Activated CD4-positive, alpha-beta T cell treated with anti-CD3 and anti-CD28 coated beads, Interleukin-2, amount 10 ng/mL, durations not matched to agents 7 days and 5 days (primary cell): ENCODE measurements at places on chromosomes 3 and 15.

DNA sequence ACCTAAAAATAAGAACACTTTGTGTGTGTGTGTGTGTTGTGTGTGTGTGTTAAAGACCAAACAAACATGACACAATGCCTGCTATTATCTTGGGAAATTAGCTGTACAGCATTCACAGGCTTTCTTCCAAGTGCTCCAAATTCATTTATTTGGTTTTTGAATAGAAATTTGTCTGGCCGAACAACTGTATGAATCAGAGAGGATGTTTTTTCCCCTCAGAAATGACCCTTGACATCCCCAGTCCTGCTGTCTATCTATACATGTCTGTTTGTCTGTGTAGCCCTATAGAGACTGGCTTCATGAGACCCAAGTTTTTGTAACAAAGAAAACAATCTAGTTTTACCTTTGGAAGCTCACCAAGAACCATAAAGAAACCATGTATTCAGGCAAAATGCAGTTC lies 549.8 kb downstream of the NSUN3 start:
- H3K27ac ChIP-seq = no peak overlapping the region
- H3K27me3 ChIP-seq = no peaks in the 10 kb centered on the region
- H3K36me3 ChIP-seq = no peaks in the 10 kb centered on the region
- H3K4me1 ChIP-seq = no peaks in the 10 kb centered on the region

- H3K36me3 ChIP-seq = no peaks in the 10 kb centered on the region
- no peak overlapping the region for H3K27ac ChIP-seq
- H3K4me3 ChIP-seq = no peak overlapping the region
- DNase-seq = no peak
- H3K27me3 ChIP-seq = peaks cover 4% of the 10 kb centered on the region
Observed at GRCh38 chr15:59539799-59540198, 71.8 kb upstream of the GCNT3 start.

DNA sequence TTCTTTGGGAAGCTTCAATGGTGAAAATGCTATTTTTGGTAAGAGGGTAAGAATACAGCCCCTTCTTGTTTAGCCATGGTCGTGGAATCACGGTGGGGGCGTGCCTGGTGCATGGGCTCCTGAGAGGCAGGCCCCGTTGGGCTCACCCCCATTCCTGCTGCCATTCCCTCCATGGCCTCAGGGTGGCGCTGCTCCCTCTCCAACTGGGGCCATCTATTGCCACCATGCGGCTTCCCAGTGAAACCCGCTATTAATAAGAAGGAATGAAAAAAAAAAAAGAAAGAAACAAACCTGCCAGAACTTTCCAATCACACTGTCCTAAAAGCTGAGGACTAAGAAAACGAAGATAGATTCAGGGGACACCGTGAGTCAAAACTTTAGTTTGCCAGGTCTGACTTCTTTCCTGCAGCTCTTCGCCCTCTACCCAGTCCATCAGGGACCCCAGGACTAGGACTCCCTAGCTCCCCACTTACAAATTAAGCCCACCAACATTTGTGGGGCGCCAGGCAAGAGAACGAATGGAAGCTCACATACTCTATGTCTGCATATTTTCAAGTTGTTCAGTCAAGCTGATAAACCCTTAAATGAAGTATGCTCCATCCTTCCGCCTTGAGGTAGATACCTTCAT lies 30.6 kb upstream of the ABHD2 start:
- no peaks in the 10 kb centered on the region for H3K36me3 ChIP-seq
- peak; percentile 82 for DNase-seq
- H3K27me3 ChIP-seq = peaks cover 5% of the 10 kb centered on the region
- peaks cover 6% of the 10 kb centered on the region for H3K4me1 ChIP-seq

GRCh38 chr3:149077628-149078027 lies 8.7 kb downstream of the HLTF start:
- DNase-seq = no peak
- no peak overlapping the region for H3K4me3 ChIP-seq
- no peak overlapping the region for H3K27ac ChIP-seq
- H3K27me3 ChIP-seq = no peaks in the 10 kb centered on the region
- peaks cover 7% of the 10 kb centered on the region for H3K36me3 ChIP-seq

DNA sequence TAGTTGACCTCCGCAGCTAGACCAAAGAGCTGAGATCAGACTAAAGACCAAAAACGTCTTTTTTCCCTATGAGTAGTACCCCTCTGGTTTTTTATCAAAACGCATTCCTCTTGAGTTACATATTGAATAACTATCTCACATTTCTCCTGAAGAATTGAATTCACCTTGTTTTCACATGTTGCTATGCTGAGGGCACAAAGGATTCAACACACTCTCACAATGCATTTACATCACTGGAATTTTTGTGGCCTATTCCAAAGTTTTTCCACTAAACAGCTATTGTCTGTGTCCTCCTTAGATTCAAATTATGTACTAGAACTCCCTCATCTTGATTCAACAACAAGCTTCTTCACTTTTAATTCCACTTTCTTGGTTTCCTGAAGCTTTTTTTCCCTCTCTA lies 112.5 kb downstream of the RSL24D1 start:
- no peak overlapping the region for H3K27ac ChIP-seq
- H3K27me3 ChIP-seq = peaks cover 16% of the 10 kb centered on the region

DNA sequence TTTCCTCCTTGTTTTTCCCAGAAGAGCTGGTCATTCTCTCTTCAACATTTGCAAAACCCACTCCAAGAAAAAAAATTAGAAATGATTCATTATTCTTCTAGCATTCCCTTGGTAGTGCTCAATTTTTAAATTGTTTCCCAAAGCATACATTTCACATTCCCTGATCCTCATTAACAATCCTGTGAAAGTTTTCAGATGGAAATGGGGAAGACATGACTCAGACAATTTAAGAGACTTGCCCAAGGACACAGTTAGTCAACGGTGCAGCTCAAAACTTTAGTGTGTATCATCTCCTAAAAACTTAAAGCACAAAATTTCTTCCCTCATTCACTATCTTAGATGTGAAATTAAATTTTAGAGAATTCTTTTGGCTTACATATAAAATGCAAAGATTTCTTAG lies 17.1 kb upstream of the ABI3BP start:
- no peak overlapping the region for H3K4me3 ChIP-seq
- no peaks in the 10 kb centered on the region for H3K4me1 ChIP-seq
- no peak overlapping the region for H3K27ac ChIP-seq
- H3K36me3 ChIP-seq = no peaks in the 10 kb centered on the region

DNA sequence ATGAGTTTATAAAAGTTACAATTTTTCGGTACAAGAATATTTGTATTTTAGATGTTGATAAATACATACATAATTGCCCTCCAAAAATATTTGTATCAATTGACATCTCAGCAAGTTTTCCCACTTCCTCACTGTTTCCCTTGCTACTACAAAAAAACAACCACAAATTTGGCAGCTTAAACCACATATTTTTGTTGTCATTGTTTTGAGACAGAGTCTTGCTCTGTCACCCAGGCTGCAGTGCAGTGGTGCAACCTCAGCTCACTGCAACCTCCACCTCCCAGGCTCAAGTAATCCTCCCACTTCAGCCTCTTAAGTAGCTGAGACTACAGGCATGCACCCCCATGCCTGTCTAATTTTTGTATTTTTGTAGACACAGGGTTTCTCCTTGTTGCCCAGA lies 162.8 kb upstream of the RARB start:
- H3K27me3 ChIP-seq = no peaks in the 10 kb centered on the region
- H3K36me3 ChIP-seq = no peaks in the 10 kb centered on the region
- H3K27ac ChIP-seq = no peak overlapping the region
- H3K4me3 ChIP-seq = no peak overlapping the region
- no peak for DNase-seq
- H3K4me1 ChIP-seq = no peaks in the 10 kb centered on the region

- no peak overlapping the region for H3K27ac ChIP-seq
- DNase-seq = no peak
- H3K4me1 ChIP-seq = no peaks in the 10 kb centered on the region
Observed at GRCh38 chr3:130712718-130713423, 33.8 kb downstream of the PIK3R4 start.

DNA sequence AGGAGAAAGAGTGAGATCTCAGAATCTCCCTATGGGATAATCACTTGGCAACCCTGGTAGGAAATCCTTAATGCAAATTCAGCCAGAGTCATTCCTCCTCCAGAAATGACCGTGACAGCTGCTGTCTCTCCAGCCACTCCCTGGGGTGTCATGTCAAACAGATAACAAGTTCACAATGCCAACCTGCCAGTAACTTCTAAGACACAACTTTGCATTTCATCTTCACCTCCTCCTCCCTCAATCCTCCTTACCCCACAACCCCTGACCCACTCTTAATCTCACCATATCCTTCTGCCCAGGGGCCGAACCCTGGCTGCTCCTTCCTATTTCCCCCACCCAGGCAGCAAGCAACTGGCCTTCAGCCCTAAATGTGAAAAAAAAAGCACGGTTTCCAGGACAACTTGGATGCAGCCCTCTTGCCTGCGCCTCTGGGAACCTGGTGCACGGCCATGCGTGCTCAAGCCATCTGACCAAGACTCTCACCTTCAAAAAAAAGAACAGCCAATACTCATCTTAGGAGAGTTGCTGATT lies 166.0 kb downstream of the NTRK3 start:
- H3K36me3 ChIP-seq = no peaks in the 10 kb centered on the region
- H3K4me3 ChIP-seq = no peak overlapping the region
- no peaks in the 10 kb centered on the region for H3K4me1 ChIP-seq
- no peak overlapping the region for H3K27ac ChIP-seq

- H3K27ac ChIP-seq = no peak overlapping the region
- DNase-seq = no peak
- no peak overlapping the region for H3K4me3 ChIP-seq
- peaks cover 74% of the 10 kb centered on the region for H3K4me1 ChIP-seq
- peaks cover 57% of the 10 kb centered on the region for H3K36me3 ChIP-seq
- no peaks in the 10 kb centered on the region for H3K27me3 ChIP-seq
Observed at GRCh38 chr3:150610785-150611184, 7.7 kb downstream of the SELENOT start.

DNA sequence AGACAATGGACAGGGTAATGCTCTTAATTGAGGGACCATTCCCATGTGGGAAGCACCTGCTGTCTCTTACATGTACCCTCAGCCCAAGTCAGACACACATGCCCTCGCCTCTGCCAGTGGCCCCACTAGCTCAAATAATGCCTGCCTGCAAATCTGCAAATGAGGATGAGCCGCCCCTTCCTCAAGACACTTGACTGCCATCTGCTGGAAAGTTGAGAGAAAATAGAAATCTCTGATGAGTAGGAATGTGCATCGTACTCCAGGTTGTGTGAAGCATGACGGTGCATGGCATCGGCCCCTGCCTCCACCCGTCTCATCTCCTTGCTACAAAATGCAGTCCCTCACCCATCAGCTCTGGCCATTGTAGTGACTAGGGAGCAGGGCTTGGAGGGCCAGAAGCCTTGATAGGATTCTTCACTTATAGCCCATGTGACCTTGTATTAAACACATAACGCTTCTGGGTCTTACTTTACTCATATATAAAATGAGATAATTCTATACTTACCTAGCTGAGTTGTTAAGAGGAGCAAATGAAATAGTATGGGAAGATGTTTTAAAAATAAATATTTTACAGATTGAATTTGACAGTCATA lies 6.3 kb upstream of the SCN5A start:
- peaks cover 34% of the 10 kb centered on the region for H3K27me3 ChIP-seq
- H3K27ac ChIP-seq = no peak overlapping the region
- peaks cover 2% of the 10 kb centered on the region for H3K4me1 ChIP-seq
- no peak overlapping the region for H3K4me3 ChIP-seq

- no peak for DNase-seq
- H3K4me3 ChIP-seq = no peak overlapping the region
- H3K36me3 ChIP-seq = peaks cover 63% of the 10 kb centered on the region
- peak overlapping the region; percentile 85 for H3K27ac ChIP-seq
- H3K4me1 ChIP-seq = peaks cover 34% of the 10 kb centered on the region
Observed at GRCh38 chr3:149010966-149011365, 19.6 kb downstream of the GYG1 start.

DNA sequence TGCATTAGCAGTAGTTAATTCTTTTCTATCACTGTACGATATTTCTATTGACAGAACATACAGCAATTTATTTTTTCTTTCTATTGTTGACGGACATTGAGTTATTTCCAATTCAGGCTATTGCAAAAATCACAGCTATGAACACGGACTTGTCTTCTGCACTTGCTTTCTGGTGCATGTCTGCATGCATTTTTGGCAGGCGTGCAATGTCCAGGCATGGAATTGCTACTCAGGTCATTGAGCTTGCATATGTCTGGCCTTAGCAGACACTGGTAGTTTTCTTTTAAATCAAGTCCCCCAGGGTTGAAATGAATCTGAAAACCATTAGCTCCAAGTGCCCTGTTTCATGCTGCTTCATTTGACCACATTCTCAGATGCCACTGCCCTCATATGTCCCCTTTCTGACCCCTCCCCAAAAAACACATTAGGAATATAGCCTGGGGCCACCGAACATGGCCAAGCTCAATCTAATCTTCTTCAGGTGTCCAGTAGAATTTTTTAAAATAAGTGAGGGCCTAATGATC lies 72.8 kb downstream of the LRIG1 start:
- H3K4me3 ChIP-seq = no peak overlapping the region
- no peak overlapping the region for H3K27ac ChIP-seq
- H3K4me1 ChIP-seq = peaks cover 1% of the 10 kb centered on the region
- H3K27me3 ChIP-seq = no peaks in the 10 kb centered on the region
- no peak for DNase-seq

- H3K27me3 ChIP-seq = peaks cover 2% of the 10 kb centered on the region
Observed at GRCh38 chr3:120604784-120605183, 8.6 kb downstream of the NDUFB4 start.

- peak overlapping the region; percentile 83 for H3K27ac ChIP-seq
- H3K4me3 ChIP-seq = peak overlapping the region; percentile 7
- DNase-seq = peak; percentile 19
- peaks cover 24% of the 10 kb centered on the region for H3K4me1 ChIP-seq
Observed at GRCh38 chr3:102078854-102079808, 229.8 kb downstream of the NFKBIZ start.

GRCh38 chr3:6392123-6392522 lies 468.8 kb upstream of the GRM7 start:
- H3K4me1 ChIP-seq = no peaks in the 10 kb centered on the region
- no peak overlapping the region for H3K27ac ChIP-seq
- H3K36me3 ChIP-seq = no peaks in the 10 kb centered on the region
- DNase-seq = no peak
- no peaks in the 10 kb centered on the region for H3K27me3 ChIP-seq

DNA sequence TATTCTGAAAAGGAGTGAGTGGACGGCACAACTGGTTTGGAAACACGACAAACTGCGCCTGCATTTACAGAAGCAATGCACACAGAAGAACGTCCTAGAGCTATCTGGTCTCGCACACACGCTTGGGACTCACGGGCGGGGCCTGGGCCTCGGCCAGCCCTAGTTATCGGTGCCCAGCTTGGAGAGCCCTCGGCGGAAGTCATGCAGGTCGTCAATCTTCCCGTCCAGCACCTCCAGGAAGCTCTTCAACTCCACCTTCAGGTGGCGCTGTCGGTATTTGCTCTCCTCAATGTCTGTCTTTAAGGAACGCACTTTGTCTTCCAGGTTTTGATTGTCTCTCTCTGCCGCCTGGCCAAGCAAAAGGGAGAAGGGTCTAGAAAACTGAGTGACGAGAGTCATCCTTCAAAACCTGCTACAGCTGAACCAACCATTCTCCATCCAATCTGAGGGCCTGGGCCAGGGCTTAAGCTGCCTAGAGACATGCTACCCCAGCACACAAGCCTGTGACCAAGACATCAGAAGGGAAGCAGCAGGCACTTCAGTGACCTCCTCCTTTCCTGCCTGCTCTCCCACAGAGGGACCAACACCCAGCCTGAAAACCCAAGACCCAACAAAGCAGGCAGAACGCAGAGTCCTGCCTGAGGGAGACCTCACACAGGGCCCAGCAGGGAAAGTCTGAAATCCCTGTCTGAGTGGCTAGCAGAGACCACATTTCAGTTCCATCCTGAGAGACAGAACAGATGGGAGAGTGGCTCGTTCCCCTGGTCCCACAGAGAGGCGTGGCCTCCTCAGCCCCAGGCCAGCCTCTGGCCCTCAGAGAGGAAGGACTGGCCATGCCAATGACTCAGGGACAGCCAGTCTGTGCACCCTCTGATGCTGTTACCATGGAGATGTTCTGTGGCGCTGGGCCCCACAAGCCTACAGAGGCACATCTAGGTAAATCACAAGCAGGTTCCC lies 40.4 kb downstream of the WHAMM start:
- peak; percentile 77 for DNase-seq
- H3K27ac ChIP-seq = peak overlapping the region; percentile 66
- H3K36me3 ChIP-seq = peaks cover 2% of the 10 kb centered on the region
- H3K4me1 ChIP-seq = peaks cover 25% of the 10 kb centered on the region
